ENCODE measurements at places on chromosomes 7 and 10.
A peak's percentile ranks its signal among the peaks of the same experiment; 100 is the strongest.

GRCh38 chr10:50540069-50540825 is 83.5 kb downstream of the SGMS1 start:
- DNase-seq = no peak

DNA sequence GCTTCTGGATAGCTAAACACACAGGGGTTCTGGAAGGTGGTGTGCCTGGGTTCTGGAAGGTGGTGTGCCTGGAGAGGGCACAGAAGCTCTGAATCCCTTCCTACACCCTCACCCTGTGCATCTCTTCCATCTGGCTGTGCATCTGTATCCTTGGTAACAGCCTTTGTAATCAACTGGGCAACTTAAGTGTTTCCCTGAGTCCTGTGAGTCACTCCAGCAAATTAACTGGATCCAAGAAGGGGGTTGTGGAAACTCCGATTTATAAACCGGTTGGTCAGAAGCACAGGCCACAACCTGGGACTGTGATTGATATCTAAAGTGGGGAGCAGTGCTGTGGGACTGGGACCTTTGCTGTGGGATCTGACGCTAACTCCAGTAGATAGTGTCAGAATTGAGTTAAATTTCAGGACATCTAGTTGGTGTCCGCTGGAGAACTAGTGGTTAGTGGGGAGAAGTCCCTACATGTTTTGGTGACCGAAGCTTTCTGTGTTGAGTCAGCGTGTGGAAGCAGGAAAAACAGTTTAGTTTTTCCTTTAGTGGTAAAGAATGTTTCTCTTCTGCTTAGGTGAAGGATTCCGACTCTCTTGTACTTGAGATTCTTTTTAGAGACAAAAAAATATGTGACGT is 228.1 kb downstream of the BMPER start:
- no peak for DNase-seq

DNA sequence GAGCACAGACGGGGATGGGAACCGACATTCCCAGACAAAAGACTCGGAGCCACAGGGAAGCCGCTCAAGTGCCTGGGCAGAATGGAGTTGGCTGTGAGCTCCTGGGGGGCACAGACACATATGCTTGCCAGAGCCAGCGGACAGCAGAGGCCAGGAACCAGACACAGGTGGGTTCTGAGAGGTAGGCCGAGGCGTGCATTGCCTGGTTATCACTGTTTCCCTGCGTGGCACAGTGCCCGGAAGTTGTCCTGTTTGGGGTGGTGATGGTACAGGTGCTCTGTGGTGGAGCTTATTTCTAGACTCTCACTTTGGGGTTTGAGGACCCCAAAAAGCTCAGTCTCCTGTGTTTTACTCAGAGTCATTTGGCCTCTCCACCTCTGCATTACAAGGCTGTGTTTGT is 2.5 kb downstream of the PALD1 start:
- no peak for DNase-seq

DNA sequence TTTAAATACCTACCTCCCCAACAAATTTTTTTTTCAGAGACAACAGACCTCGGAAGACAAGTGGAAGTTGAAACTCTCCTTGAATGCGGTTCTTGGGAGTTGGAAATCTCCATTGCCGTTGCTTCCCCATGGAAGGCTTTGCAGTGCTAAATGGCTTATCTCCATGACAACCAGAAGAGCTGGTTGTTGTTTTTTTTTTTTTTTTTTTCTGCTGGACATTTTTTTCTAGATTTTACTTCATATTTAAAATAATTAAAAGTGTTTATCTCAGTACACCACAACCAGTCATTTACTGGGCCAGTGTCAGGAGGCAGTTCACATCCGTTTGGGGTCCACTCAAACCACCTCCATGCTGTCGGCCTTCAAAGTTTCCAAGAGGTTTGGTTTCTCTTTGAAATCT is 348.5 kb upstream of the PRKCQ start:
- DNase-seq = no peak

DNA sequence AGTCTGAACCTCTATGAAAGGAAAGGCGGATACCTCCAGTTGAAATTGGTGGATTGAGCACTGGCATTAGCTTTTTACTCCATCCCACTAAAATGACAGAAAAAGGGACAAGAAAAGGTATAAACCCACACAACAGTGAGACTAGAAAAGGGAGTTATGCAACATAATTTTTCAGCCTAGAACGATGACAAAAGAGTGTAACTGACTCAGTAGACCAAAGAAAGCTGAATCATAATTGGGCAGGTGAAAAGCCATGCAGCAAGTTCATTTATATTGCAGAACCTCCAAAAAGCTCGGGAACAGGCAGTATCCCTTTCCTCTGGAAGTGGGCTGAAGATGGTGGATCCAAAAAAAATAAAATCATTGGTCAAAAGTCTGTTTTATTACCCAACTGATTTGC is 30.5 kb upstream of the ZCCHC24 start:
- no peak for DNase-seq

DNA sequence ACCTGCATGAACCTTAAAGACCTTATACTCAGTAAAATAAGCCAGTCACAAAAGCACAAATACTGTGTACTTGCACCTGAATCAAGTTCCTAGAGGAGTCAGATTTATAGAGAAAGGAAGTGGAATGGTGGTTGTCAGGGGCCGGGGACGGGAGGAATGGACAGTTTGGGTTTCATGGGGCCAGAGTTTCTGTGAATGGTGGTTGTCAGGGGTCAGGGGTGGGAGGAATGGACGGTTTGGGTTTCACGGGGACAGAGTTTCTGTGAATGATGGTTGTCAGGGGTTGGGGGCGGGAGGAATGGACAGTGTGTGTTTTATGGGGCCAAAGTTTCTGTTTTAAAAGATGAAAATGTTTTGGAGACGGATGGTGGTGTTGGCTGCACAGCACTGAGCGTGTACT is 260.0 kb upstream of the MKI67 start:
- no peak for DNase-seq

- DNase-seq = no peak
These were observed 18.6 kb upstream of the ZNF32 start for GRCh38 chr10:43667317-43667731.

DNA sequence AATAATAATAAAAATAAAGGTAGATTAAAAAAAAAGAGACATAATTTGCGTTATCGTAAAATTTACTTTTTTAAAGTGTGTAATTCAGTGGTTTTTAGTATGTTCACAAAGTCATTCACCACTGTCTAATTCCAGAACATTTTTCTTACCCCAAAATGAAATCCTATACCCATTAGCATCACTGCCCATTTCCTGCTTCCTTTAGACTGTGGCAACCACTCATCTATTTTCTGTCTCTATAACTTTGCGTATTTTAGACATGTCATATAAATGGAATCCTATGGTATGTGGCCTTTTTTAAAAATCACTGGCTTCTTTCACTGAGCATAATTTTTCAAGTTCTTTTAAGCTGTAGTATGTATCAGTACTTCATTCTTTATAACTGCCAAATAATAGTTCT is 53.6 kb downstream of the KAT6B start:
- DNase-seq = no peak

GRCh38 chr7:157784979-157785441 is 448.2 kb downstream of the DNAJB6 start:
- no peak for DNase-seq

DNA sequence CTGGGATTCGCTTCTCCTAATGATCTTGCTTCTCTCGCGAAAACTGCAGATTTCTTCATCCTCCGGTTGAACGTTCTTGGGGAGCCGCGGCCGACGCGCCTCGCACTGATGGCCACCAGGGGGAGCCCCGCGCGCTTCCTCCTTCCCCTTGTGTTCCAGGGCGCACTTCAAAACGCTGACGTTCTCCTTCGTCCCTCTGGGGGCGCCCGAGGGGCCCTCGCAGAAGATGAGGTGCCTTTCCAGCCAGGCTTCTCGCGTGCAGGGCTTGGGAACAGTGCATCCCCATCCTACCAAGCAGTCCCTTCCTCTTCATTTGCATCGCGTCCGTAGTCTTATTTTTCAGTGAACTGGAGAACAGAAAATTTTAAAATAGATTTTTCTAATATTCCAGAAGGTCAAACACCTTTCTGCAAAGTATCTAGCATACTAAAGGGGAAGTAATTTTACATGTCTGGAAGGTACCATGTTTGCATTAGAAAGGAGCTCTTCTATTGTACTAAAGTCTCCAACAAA is 22.5 kb downstream of the GSTO2 start:
- peak; percentile 85 for DNase-seq

DNA sequence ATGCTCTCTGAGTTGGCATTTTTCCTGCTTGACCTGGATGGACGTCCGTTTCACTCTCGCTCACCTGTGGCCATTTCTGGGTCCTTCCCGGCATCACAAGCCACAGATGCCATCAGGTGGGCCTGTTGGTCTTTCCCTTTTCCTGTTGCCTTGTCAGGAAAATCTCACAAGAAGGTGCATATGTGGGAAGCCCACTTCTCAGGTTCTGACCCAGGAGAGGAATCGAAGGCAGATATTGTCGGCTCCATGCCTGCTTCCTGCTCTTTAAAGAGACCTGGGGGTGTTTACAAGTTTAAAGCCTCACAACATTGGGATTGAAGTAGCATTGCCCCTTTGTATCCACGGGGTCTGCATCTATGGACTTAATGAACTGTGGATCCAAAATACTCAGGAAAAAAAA is 357.9 kb downstream of the RPS24 start:
- no peak for DNase-seq

DNA sequence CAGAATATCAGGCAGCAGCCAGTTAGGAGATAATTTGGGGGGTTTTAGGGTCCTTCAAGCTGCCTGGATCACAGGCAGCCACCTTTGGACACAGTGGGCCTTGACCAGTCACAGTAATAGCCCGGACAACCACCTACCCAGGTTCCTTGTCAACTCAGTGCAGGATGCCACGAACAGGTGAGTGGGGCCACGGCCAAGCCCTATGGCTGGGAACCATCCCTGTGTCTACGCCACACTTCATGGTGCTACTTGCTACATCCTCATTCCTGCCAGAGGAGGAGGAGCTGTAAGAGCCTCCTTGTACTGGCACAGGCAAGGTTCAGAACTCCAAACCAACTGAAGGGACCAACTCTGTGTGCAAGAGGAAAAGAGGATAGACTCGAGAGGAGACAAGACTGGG is 19.9 kb downstream of the ITPRIP start:
- DNase-seq = no peak

DNA sequence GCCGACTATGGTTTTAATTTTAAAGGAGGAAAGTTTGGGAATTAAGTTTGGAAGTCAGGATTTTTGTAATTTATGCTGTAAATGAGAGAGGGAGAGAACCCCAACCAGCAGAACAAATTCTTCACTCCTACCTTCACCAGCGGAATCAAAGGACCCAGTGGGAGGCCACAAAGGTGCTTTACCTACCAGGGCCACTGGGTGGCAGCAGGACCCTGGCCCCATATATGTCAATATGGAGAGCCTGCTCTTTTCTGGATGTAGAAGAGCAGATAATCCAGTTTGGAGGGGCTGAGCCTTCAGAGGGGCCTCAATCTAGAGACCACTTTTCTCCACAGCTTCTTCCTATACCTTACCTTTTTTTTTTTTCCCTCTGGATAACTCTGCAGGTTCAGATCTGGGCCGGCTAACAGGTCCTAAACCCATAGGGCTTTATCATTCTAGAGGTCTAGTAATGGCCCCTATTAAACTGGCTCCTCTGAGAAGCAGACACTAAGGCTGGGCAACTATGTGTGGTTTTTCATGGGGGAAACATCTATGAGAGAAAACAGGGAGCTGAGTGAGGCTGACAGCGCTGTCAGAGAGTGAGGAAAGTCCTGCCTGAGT is 8.5 kb upstream of the SCD start:
- DNase-seq = no peak

- DNase-seq = no peak
These were observed 26.9 kb upstream of the BPGM start for GRCh38 chr7:134619627-134620331.

DNA sequence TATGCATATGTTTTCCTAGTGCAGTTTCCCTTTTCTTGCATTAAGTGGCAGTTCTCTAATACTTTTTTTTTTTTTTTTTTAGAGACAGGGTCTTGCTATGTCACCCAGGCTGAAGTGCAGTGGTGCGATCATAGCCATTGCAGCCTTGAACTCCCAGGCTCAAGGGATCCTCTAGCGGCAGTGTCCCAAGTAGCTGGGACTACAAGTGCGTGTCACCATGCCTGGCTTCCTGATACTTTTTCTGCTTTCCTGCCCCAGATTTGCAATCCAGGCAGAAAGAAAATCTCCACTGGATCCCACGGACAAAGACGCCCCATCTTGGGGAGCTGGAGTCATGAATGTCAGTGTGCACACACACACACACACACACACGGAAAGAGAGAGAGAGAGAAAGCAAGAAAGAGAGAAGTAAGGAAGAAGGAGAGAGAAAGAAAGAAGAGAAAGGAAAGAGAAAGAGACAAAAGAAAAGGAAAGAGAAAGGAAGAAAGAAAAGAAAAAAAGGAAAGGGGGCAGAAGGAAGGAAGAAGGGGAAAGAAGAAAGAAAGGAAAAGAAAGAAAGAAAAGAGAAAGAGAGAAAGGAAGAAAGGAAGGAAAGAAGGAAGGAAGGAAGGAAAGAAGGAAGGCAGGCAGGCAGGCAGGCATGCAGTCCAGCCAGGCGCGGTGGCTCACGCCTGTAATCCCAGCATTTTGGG is 37.5 kb upstream of the OCM2 start:
- DNase-seq = no peak

- DNase-seq = no peak
These were observed 191.4 kb upstream of the SVIL start for GRCh38 chr10:29826221-29826620.

GRCh38 chr7:51428217-51428887 is 111.7 kb upstream of the COBL start:
- no peak for DNase-seq

DNA sequence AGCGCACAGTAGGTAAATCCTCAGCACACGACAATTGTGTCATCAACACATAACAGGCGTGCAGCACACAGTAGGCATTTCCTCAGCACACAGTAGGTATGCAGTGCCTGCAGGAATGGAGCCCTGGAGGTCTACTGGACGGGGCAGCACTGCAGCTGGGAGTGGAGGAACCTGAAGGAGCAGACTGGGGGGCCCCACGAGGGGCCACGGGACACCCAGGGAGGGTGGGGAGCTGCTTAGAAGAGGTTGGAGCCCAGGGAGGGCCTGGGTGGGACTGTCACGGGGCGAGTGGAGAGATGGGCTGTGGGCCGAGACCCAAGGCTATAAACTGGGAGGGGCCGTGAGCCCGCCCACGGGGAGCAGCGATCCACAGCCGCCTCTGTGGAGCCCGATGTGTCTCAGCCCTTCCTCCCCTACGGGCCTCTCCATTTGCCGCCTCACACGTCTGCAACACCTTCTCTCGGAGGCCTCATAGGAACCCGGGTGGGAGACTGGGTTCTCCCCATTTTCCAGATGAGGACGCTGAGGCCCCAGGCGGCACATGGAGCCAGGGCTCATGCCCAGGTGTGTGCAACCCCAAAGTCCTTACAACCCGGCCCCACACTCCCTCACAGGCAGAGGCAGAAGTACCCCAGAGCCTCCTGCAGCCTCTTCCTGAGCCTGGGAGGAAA is 101.5 kb downstream of the MICALL2 start:
- DNase-seq = no peak

GRCh38 chr7:135791543-135792362 is 43.1 kb upstream of the FAM180A start:
- no peak for DNase-seq

DNA sequence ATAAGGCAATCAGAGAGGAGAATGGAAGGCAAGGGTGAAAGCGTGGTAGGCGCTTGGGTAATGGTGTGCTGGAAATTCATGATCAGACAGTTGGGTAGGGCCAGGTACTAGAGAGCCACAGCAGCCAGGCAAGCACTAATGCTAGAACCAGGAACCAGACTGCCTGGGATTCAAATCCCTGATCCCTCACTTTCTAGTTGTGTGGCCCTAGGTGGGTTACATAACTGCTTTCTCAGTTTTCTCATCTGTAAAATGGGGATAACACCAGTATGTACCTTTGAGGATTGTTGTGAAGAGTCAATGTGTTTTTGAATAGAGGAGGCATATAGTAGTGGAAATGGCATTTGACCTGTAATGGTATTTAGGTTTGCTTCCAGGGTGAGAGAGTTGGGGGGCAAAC is 225.9 kb downstream of the LRMDA start:
- DNase-seq = no peak

Data from thymus (tissue), 14 donors.